Activated gamma-delta T cell (primary cell): ENCODE measurements at places on chromosomes 4 and X.

DNA sequence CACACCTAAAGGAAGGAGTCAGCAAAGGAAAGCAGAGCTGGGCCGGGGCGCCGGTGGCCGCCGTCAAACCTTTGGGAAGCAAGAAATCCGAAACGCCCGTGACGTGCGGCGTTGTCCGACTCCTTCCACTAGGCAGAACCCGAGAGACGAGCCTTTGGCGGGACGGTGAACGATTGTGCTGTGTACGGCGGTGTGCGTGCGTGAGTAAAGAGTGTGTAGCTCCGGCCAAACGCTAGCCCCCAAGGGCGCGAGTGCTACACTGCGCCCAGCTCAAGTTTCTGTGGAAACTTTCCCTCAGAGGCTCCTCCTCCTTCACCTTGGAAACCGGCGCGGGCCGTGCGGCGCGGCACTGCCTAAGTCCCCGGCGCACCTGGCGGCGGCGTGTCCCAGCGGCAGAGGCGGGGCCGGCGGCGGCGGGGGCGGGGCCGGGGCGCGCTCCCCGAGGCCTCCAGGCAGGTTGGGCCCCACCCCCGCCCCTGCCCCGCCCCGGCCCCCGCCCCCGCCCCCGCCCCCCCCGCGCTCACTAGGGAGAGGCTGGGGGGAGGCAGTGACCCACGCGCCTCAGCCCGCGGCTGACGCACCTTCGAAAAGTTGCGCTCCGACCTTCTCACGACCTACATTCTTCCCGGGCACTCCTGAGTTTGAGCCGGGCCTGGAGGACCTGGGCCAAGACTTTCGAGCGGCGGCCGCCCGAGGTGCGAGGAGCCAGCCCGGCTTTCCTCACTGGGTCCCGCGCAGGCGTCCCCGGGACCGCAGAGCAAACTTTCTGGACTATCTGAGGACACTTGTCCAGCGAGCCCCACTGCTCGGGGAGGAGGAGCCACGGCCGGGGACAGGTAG lies at the start of gene FHIP1A:
FHIP1A (plus strand) TSS at position 547 of the 840 bp plus-strand sequence. CDS start 157,084 bp downstream, outside the sequence.
- peak; percentile 45 for DNase-seq

DNA sequence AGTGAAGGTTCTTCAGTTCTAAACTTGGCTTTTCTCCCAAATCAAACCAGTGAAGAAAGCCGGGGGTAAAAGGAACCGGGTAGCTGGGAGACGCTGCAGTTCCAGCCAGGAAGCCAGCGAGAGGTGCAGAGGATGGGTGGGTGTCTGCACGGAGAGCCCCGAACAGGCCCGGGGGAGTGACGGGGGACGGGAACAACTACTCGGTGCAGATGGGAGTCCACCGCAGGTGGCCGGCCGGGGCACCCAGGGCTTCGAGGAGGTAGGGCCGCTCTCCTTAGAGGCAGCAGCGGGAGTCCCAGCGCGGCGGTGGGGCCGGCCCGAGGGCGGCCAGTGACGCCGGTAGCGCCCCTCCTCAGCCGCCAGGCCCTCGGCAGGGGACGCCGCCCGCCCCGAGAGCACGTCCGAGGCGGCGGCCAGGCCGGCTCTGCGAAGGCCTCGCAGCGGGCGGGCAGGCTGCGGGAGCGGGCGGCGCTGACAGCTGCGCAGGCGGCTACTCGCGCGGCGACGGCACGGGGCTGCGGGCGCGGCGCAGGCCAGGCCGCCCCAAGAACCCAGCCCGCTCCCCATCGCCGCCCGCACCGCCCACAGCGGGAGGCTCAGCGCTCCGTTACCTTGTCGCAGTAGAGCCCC lies 449 bp downstream of the FBXL5 start:
- DNase-seq, result no peak

DNA sequence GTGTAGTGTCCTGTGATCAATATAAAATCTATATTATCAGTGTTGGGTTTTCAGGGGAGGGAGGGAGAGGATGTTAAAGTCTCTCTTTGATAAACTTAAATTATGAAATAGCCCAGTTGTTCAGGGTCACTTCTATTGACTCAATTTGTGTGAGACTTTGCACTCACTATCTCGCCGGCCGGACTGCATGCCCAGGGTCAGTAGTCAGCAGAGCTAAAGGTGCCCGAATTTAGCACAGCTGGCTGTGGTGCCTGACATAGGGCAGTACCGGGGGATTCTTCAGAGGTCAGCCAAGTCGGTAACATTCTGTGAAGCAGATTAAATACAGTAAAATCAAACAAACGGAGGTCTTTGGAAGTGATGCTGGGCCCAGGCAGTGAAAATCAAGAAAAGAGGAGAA lies 19.2 kb downstream of the GABRQ start:
- no peak for DNase-seq

DNA sequence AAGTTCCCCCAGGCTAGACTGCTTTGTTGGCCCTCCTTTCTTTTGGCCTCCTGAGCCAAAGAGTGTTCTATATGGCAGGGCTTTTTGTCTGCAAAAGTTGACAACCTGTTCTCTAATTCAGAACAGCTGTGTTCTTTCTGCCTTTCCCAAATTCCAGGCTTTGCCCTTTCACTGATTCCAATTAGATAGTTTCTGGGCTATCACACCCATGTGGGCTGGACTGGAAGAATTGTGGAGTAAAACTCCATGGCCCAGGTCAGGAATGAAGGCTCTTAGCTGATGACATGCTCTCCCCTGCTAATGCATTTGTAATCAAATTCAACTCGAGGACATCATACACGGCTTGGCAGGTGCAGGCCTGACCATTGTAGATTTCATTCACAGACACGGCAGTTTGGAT lies 19.4 kb downstream of the BMP3 start:
- DNase-seq, result no peak

- no peak for DNase-seq
These were observed 40.6 kb downstream of the STOX2 start for GRCh38 chr4:183945741-183946140.
